ENCODE measurements at places on chromosomes 5 and 9.

DNA sequence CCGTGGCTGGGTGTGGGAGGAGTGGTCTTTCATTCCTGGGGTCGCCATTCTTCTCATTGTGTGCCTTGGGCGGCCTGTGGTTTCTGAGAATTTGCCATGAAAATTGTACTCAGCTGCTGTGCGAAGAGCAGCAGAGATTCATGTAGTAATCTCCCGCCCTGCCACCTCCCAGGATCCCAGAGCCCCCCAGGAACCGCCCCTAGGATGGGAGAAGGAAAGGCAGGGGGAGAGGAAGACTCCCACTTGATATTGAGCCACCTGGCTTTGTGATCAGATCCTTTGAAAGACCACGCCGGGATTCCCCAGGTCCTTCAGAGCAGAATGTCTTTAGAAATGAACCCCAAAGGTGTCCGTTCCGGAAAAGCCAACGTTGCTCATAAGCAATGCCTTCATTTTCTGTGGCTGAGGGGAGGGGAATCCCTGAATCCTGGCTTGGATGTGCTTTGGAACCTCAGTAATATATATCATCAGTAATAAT is 27.6 kb downstream of the NEURL1B start:
- no peak for DNase-seq

- no peak for DNase-seq
Observed at GRCh38 chr5:68296895-68297294, 81.3 kb downstream of the PIK3R1 start.

GRCh38 chr9:75891771-75892215 is 1.3 kb downstream of the PCSK5 start:
- DNase-seq, result no peak

DNA sequence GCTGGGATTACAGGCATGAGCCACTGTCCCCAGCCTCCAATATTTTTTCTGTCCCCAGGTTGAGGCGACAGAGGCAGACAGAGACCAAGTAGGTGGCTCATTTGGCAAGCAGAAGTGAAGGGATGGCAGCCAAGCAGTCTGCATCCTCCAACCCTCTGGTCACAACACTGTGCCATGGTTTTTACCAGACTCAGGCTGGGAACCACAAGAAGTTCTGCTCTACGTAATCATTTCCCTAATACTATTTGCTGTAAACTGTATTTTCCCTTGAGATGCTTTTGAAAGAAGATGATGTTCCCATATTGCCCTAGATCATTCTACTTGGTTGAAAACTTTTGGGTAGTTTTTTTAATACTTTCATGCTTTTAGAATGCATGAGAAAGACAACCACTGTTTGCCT is 40.5 kb downstream of the PTTG1 start:
- DNase-seq, result no peak

All from stimulated activated CD4-positive, alpha-beta T cell treated with anti-CD3 and anti-CD28 coated beads, Interleukin-12 subunit alpha, Interleukin-12 subunit beta, amount 100 ng/mL, for 24 hours (primary cell).